ENCODE measurements at places on chromosomes 6 and 20. TPM values are rescaled to one million over a fixed set of nuclear protein-coding genes. Genes with fewer than 3 reads are reported as not detected.

DNA sequence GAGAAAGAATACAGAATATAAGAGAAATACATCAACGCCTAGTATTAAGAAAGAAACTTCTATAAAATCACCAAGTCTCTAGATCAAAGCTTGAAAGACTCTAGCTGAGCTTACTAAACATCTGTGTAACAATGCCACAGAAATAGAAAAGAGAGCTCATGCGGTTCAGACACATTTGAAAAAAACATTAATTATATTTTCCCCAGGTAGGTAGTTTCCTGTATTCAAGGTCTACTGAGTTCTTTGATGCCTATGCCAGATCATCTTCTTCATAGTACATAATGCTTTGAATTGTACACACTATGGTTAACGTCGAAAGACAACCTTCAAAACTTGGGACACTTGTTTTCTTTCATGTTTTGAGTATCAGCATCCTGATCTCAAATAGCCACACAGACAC lies 11.3 kb downstream of the MOXD1 start:
- DNase-seq = no peak

- no peak for DNase-seq
These were observed 55.9 kb downstream of the NINL start for GRCh38 chr20:25529295-25529951.

- no peak for DNase-seq
These were observed 20.8 kb upstream of the MLN start for GRCh38 chr6:33824461-33825154.

DNA sequence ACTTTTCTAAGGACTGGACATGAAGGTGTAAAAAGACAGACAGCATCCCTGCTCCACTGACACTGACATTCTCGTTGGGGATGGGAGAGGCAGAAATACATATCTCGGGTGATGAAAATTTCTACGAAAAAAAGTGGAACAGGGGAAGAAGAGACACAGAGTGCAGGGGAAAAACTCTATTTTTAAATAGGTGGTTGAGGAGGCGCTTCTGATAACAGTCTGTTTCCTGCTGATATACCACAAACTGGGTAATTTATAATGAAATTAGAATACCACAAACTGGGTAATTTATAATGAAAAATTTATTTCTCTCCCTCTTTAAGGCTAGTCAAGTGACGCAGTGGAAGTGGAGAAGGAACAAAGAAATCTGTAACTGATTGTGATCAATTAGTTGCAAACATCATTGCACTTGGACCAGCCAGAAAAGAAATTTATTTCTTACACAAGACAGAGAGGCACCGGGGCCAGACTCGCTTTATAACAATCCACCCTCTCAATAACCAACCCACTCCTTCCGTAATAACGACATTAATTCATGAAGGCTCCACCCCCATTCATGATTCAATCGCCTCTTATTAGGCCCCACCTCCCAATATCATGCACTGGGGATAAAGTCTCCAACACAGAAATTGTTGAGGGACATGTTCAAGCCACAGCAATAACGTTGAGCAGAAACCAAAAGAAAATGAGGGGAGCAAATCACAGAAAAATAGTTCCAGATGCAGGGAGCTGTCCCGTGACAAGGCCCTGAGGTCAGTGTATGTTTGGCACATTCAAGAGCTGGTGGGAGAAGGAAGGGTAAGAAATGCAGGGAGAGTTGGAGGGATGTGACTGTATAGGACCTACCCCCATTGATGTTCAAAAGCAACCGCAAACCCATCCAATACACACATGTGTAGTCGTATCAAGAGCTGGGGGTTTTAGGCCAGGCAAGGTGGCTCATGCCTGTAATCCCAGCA lies 6.6 kb upstream of the SRSF6 start:
- DNase-seq = no peak

Gene BPI
- not detected for total RNA-seq

Data from pancreas (tissue), 10 donors.